ENCODE measurements at places on chromosomes 6 and 20.
A peak's percentile ranks its signal among the peaks of the same experiment; 100 is the strongest.

- DNase-seq: no peak
Observed at GRCh38 chr6:135970750-135971149, 119.2 kb downstream of the PDE7B start.

- DNase-seq: no peak
Observed at GRCh38 chr6:35086636-35087360, 54.3 kb downstream of the TCP11 start.

DNA sequence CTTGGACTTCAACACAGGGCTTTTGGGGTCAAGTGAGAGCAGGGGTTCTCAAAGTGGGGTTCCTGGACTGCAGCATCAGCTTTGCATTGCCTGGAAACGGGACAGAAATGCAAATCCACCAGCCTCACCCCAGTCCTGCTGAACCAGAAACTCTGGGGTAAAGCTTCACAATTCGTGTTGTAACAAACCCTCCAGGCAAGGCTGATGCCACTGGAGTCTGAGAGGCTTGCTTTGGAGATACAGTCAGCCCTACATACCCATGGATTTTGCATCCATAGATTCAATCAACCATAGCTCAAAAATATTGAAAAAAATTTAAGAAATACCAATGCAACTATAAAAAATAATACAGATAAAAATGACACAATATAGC is 160.4 kb upstream of the ECI2 start:
- DNase-seq: no peak

DNA sequence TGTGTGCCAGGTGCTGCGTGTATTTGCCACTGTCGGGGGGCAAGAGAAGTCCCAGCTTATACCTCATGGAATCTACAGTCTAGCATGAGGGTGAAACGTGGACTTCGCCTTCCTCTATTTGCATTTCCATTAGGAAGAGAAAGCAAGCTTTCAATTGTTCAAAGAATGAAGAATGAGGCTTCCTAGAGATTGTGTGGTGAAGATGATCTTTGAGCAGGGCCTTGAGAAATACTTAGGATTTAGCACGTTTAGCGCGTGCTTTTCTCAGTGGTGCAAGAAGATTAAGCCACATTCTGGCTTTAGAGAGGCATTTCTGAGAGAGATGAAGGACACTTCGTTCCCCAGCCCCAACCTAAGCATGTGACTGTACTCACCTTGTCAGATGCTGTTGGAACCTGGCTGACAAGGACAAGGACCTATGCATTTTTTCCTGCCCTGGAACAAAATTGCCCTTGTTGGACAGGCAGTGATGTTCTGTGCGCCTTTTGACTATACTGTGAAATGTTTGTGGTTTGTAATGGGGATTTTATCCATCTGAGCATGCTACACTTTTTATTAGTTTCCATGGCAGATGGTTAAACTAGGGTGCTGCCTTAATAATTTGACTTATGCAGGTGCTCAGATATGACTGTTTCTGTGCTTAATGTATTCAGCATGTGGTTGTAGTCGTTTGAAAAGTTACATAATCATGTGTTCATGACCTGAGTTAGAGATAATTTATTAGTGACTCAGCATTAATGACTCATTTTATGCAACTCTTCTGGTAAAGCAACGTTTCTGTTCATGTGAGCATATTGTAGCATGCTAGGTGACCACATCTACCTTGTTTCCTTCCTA is 10.7 kb downstream of the TULP4 start:
- peak; percentile 85 for DNase-seq

DNA sequence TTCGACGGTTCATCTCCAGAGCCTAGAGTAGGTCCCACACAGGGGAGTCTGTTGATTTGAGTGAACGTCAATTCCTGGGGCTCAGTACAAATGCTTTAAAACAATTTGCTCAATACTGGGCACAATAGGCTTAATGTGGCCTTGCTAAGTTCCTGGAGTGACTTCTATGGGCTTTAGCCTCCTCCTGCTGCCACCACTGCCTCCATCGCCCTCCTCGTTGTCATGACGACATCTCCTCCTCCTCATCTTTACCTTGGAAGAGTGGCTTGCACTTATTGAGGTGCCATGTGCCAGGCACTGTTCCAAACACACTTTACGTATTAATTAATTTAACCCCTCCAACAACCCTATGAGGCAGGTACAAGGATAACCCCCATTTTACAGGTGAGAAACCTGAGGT is 11.8 kb upstream of the ZMYND8 start:
- DNase-seq: no peak

DNA sequence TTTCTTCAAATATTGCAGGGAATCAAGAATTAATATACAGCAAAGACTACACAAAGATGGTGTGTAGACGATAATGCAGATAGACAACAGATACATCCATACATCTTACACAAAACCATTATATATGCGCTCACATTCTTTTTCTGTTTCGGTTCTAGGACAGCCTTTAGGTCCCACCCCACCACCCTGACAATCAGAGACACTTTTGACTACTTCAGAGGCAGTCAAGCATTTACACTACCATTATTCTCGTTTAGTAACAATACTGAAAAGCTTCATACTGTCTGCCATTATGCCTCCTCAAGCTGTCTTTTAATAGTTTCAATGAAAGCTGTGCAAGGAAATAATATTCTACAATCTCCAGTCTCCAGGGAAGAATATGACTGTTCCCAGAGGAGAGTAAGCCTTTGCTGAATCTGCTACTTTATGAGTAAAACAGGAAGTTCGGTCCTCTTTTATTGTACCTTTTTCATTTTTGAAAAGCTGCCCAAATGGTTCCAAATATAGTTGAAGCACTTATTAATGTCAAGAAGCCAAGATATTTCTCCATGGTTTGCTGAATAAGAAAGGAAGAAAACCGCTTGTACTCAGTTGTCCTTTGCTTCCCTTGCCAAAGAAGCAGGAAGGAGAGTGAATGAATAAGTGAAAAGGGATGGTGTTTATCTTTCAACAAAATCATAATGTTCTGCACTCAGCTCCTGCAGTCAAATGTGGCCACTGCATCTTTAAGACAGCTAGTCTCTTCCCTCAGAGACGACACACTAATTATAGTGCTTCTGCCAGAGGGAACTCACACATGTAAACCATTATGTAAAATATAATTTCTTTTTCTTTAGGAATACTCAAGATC is 468.3 kb downstream of the CDC5L start:
- peak; percentile 17 for DNase-seq

- DNase-seq: no peak
Observed at GRCh38 chr20:53905019-53905819, 165.2 kb downstream of the BCAS1 start.

GRCh38 chr6:170211404-170212025 is 79.4 kb downstream of the DLL1 start:
- DNase-seq: no peak

GRCh38 chr20:22430746-22431168 is 153.6 kb downstream of the FOXA2 start:
- DNase-seq: no peak

GRCh38 chr6:169964486-169965180 is 213.2 kb downstream of the ERMARD start:
- DNase-seq: no peak

DNA sequence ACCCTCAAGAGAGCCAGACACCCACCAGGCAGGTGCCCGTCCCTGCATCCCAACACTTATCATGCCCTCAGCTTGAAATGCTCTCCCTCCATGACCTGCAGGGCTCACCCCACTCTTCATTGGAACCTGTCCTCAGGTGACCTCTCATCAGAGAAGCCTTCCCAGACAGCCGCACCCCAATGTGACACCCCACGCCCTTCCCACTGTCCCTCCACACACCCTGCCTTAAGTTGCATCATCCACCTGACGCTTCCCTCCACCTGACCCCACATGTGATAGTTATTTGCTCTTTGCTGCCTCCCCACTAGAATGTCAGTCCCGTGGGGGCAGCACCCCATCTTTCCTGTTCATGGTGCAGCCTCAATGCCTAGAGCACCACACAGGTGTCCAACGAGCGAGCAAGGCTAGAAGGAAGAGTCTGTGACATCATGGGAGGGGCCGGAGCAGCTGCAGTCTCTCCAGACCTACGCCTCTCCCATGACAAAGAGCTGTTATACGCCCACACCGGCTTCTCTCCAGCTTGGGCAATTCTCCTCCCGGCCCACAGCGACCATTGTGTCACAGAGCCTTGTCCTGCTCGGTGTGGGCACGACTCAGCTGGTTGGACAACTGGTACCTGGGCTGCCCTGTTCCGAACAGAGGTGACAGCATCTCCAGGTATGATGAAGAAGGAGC is 58.2 kb downstream of the NFATC2 start:
- DNase-seq: no peak

DNA sequence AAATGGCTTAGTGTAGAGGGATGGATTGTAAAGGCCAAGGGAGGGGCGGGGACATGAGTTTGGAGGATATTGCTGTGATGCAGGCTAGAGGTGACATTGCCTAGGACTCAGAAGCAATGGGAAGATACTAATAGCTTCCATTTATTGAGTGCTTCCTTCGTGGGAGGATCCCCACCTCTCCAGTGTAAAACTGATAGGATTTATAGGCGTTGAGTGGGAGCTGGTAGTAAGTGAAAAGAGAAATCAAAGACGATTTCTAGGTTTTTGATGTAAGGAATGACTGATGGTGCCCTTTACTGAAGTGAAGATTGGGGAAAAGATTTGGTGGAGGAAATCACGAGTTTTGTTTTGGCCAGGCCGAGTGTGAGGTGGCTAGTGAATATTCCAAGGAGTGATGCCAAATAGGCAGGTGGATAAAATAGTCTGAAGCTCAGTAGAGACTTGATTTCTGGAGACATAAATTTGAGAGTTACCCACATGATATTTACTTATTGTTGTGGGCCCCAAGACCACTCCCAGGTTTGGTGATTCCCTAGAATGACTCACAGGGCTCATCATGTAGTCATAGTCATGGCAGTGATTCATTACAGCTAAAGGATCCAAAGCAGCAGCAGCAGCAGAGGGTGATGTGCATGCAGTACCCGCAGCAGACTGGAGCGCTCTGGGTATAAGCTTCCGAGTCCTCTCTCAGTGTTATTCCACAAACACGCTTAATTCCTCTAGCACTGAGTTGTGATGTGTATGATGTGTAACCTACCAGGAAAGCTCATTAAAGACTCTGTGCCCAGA is 10.2 kb downstream of the RPRD1B start:
- peak; percentile 85 for DNase-seq

GRCh38 chr6:4405621-4406212 is 270.3 kb upstream of the ECI2 start:
- DNase-seq: no peak

DNA sequence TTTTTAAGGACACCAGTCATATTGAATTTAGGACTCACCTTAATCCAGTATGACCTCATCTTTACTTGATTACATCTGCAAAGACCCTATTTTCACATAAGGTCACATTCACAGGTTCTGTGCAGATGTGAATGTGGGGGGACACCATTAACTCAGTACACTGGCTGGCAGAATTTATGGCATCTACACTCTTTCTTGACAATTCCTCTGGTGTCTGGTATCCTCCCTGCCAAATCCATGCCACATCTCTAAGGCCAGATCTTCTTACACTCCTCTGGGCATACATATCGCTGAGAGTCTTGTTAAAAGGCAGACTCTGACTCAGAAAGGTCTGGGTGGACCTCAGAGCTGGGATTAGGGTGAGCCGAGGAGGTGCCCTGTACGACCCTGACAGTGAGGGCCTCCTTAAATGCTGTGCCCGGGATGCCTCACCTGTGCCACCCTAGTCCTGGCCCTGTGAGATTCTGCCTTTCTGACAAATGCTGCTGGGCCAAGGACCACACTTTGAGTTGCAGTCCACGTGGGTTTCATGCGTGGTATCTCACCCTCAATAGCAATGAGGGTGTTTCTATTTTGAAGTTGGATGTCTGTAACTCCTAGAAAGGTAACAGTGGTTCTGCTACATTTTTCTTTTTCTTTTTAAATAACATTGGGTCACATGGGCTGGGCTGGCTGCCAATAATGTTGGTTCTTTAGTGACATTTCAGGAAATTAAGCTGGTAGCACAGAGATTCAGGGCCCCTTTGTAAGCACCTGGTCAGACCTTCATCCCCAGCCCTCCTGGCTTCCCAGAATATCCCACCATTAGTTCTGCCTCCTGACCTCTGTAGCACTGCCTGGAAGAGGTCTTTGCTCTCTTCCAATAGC is 17.2 kb upstream of the LRRN4 start:
- DNase-seq: no peak

- peak; percentile 54 for DNase-seq
Observed at GRCh38 chr20:46767127-46767761, 57.8 kb downstream of the SLC2A10 start.

DNA sequence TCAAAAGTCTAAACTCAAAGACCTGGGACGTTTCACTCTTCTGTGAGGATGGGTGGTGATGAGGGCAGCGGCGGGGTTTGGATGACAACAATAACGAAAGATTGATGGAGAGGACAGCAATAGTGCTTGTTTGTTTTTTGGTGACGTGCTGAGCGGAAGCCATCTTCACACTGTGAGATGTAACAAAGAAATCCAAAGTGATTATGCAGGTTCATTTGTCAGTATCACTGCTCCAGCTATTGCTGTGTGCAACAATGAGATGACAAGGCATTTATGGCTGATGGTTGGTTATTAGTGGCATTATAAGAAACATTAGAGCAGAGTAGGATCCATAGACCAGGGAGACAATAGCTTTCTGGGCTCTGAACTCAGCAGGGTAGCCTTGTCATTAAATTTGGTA is 306.7 kb downstream of the RNF144B start:
- no peak for DNase-seq

DNA sequence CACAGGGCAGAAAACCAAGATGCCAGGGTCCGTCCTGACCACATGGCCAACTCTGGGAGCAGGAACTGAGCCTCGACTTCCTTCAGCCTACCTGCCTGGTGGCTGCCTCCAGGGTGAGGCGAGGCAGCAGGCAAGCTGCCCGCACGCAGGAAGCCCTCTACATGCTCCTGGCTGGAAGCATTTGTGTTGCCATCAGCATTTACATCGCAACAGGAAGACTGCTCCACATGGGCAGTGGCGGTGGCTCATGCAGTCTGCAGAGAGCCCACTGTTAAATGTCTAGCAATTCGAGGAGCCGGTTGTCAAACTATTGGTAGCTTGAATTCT is 233.8 kb downstream of the SYNDIG1 start:
- no peak for DNase-seq

DNA sequence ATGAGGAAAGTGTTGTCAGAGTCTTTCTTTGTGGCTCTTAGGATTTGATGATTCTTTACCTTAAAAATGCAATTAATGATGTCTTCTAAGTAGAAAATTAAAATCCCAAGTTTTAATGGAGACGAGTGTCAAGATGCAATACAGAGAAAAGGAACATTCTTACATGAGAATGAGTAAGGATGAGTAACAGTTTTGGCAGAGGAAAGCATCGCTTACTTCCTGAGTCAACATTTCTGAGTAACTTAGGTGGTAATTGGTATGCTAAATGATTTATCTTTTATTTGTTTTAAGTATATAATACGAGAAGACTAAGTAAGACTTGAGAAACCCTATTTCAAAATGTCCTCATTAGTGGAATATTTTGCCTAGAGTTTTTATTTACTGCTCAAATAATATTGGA is 101.3 kb downstream of the RTN4IP1 start:
- DNase-seq: peak; percentile 90

- peak; percentile 54 for DNase-seq
Observed at GRCh38 chr6:168355716-168356522, 36.3 kb upstream of the DACT2 start.

DNA sequence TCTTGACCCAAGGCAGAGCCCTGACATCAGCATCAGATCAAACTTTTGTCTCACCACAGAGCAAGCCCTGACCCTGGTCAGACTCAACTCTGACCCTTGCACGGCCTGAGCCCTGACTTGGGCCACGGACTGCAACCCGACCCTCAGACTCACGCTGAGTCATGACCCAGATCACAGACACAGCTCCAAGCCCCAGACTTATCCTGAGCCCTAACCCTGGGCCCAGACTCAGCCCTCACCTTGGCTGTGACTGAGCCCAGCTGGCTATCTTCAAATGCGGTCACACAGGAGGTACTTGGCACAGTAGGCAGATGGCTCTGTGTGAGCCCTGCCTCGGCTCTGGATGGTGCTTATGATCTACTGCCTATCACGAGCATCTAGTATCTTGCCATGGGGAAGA is 602.3 kb downstream of the PTPRT start:
- DNase-seq: no peak
